ENCODE measurements at places on chromosomes 3 and 15.

GRCh38 chr3:179266701-179267211, 15.8 kb upstream of the KCNMB3 start:
- DNase-seq: no peak

DNA sequence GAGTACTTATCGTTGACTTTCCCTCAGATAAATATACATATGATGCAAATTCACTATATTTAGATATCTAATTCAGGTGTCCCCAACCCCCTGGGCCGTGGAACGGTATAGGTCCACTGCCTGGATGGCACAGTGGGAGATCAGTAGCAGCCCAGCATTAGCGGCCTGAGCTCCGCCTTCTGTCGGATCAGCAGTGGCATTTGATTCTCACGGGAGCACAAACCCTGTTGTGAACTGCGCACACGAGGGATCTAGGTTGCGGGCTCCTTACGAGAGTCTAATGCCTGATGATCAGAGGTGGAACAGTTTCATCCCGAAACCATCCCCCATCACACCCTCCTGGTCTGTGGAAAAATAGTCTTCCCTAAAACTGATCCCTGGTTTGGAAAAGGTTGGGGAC, 6.9 kb downstream of the KNL1 start:
- no peak for DNase-seq

DNA sequence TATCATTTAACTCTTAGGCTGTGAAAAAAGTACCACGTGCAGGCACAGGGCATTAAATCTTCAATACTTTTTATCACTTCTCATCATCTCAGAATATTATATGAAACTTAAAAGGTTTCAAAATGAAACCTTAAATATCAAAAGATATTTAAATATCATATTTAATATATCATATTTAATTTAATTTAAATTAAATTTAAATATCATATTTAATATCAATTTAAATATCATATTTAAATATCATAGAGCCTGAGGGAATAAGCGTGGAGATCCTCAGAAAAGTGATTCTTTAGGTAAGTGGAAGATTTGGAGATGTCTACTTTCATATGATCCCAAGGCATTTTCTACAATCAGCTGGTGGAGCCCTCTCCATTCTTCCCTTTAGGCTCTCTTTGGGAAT, 716.6 kb downstream of the OTOL1 start:
- no peak for DNase-seq

DNA sequence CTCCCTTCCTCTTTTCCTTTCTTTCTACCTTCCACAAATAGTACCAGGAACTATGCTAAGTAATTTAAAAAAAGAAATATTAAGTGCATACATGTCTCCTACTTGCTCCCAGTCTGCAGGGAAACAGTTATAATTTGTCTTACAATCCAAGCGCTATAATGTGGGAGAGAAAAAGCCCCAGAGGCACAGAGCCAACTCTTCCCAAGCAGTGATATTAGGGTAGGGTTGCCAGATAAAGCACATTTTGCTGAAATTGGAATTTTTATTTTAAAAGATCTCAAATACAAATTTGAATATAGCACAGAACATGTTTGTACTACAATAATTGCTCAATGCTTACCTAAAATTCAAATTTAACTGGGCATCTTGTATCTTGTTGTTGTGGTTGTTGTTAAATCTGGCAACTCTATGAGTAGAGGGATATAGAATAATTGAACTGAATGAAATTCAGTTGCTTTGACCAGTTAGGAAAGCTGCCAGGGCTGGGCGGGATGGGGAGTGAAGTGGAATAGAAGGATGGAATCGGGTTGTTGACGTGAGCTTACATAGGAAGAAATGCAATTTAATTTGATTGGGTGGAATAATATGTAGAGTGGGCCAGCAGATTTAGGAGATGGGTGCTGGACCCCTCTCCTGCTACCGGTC, 52.6 kb upstream of the USP3 start:
- no peak for DNase-seq

GRCh38 chr3:126752303-126753190, 48.5 kb downstream of the CHCHD6 start:
- peak; percentile 81 for DNase-seq

DNA sequence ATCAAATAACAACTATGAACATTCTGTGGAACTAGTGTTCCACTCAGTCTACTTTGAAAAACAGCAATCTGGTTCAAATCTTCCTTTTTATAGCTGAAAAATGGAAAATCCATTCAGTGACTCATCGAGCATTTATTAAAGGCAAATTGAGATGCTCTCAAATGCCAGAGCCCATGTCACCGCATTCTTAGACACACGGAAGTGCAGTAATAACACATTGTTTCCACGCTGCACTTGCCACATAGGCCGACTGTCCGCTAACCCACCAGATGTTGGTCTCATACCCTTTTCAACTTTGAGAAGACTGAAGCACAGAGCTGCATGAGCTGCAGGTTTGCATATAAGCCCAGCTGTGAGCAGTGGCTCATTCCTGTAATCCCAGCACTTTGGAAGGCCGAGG, 95.9 kb downstream of the TMEM266 start:
- DNase-seq: no peak

DNA sequence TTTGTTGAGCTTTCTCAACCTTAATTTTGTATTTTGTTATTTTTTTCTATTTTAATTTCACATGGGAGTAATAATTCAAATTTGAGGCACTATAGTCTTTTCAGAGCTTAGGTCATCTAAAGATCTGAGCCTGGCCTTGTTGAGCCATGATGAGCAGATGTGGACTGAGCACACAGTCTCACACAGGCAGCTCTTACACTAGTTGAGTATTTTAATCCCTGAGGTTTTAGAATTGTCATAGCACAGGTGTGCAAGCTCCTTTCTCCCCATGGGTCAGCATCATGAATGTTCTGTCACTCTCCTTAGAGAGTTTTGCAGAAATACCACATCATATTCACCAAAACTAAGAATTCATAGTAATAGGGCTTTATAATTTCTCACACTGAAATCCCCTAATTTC, 4.9 kb downstream of the ZBTB38 start:
- DNase-seq: no peak

DNA sequence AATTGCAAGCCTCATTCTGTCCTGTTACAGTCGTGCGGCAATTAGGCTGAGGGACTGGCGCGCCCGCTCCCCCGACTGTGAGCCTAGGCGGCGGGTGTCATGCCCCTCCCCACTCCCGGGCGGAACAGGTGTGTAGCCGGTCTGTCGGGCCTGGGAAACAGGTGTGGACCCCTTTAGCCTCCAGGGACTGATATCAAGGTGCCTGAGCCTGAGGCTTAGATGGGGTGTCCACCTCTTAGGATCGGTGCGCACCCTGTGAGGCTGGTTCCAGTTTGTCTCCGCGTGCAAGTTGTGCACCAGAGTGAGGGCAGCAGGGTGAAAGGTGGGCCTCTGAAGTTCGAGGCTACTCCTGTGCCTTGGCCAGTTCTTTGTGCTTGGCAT, 686 bp downstream of the VPS8 start:
- DNase-seq: no peak

- no peak for DNase-seq
Measured at GRCh38 chr15:25406846-25407245, 32.0 kb downstream of the UBE3A start.

- no peak for DNase-seq
Measured at GRCh38 chr3:23746441-23746840, 59.3 kb upstream of the UBE2E1 start.

DNA sequence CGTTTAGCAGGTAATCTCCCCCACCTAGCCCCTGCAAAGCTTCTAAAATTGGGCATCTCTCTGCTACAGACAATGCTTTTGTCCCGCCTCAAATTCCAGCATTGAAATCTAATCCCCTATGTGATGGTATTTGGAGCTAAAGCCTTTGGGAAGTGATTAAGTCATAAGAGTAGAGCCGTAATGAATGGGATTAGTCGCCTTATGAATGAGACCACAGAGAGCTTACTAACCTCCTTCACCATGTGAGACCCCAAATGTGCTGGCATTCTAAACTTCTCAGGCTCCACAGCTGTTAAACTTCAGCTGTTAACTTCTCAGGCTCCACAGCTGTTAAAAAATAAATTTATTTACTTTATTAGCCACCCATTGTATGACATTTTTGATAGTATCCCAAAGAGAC, 374.2 kb upstream of the BCHE start:
- no peak for DNase-seq

DNA sequence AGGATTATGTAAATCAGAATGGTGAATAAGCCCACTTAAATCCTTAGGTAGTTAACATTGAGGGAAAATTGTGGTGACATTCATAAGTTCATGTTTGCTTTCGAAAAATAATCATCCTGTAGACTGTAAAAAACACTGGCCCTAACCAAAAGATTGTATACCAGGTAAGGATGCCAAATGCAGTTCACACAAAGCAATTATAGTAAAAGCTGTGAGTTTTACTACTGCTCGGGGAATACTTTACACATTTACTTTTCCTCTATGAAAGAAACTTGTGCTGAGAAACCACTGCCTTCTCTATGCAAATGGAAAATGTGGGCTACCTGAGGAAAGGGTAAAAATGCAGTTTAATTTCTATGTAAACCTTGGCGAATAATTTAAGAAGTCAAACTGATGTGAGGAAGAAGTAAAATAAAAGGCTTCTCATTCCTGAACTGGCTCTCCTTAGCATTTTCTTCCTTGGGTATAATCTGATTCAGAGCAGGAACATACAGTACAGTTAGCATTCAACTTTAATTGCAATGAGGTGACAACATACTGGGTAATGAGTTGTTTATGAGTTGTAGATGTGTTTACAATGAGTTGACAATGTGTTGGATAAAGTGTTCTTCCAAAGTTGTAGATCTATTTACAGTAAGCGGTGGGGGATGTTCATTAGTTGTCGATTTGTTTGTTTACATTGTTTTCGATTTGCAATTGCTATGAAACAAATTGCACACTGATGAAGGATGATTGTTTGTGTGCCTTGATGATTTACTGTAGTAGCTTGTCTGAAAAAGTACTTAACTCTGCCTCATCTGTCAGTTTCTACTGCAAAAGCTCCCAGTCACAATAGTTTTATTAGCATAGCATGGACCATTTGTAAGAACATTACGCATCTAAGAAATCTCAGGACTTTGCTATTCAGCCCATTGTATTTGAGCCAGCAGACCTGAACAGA, 453.0 kb upstream of the DPH6 start:
- no peak for DNase-seq

DNA sequence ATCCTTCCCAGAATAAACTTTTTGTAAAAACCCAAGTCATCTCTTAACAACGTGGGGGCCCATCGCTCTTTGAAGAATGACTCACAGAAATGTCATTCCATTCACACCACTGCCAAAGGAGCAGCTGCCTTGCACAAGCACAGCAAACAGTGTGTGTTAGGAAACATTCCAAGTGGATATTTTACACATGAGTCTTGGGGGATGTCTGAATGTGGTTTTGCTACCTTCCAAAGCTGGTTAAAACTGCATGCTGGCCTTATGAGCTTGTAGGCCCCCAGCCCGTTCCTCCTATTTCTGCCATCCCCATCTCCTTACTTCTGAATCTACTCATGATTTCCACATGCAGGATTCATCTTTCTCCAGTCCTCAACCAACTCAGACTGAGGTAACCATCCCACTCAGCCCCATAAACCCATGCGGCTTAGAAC, 130.8 kb downstream of the CPNE4 start:
- DNase-seq: no peak

GRCh38 chr3:123053107-123053506, 13.7 kb upstream of the PDIA5 start:
- no peak for DNase-seq

- no peak for DNase-seq
Measured at GRCh38 chr3:11367143-11367693, 95.0 kb downstream of the ATG7 start.

- DNase-seq: no peak
Measured at GRCh38 chr3:11287404-11287803, 15.2 kb downstream of the ATG7 start.

DNA sequence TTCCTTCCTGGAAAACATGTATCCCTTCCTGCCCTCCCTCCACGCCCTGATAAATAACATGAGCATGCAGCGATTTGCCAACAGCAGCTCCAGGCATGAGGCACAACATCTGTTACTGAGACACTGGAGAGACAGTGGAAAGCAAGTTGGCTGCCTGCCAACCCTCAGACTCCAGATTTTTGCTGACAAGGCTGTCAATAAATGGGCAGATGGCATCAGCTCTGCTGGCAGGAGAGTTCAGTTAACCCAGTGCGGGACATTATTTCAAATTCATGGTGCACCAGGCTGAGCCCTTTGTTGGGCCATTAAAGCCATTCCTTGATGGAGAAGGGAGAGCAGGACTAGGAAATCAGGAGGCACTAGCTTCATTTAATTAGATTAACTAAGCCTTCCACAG, 293.3 kb downstream of the MEX3B start:
- DNase-seq: no peak

- no peak for DNase-seq
Measured at GRCh38 chr3:103440539-103441203, 1005.9 kb downstream of the ZPLD1 start.

DNA sequence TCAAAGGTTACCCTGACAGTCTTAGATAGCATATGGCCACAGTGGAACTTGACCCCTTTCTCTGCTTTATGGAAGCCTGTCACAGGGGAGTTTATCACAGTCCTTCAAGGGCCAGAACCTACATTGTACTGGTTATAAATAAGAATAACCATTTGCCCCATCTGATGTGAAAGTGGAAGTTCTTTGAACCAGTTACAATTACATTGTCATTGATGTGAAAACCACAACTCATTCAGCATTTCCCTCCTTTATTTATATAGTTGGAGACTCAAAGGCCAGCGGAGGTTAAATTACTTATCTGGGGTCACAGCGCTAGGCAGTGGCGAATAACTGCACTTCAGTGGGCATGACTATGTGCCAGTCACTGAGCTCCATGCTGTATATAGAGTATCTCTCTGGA, 60.5 kb upstream of the TBC1D5 start:
- no peak for DNase-seq

DNA sequence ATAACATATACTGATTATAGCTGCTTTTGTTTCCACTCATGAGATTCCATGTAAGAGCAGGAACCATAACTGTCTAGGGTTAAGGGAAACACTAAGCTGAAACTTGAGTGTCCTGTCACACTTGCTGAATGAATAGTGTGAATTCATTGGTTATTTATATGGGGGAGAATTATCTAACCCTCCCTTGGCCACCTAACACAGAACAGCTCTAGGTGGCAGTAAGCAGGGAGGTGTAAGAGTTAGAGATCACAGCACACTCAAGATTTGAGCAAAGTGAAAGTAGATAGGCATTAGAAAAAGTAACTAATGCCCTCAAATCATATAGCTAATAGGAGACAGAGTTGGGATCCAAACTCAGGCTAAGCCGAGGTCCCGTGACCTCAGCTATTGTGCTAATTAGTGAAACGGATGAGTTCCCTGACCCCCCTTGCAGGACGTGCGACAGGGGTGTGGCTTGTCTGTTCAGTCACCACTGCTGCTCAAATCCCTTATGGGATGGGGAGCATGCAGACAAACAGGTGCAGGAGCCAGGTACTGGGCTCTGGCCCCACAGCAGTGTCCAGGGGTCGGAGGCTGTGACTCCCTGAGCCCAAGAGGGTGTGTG, 27.7 kb upstream of the ANO10 start:
- DNase-seq: no peak

All from coronary artery (tissue), 2 donors.